ENCODE measurements at places on chromosomes 16 and 17.

GRCh38 chr16:78092758-78093157 lies 6.7 kb upstream of the WWOX start:
- DNase-seq: no peak

GRCh38 chr17:56699186-56699894 lies 105.8 kb downstream of the NOG start:
- no peak for DNase-seq

- no peak for DNase-seq
Measured at GRCh38 chr17:16328997-16329396, 24.3 kb downstream of the CENPV start.

DNA sequence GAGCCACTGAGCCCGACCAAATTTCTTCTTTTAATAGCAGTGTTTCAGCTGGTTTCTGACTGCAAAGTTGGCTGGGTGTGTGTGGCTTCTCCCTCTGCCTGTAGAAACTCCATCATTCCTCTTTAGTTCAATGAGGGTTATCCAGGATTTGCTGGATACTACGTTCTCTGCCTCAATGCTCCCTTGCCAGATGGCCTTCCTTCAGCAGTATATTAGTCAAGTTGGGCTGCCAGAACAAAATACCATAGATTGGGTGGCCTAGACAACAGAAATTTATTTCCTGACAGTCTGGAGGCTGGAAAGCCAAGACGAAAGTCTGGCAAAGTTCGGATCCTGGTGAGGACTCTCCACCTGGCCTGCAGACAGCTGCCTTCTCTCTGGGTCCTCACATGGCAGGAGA lies 103.7 kb downstream of the NOG start:
- no peak for DNase-seq

- no peak for DNase-seq
Measured at GRCh38 chr17:48001197-48001596, 30.3 kb downstream of the CDK5RAP3 start.

GRCh38 chr17:80938556-80938955 lies 53.1 kb upstream of the CHMP6 start:
- DNase-seq: no peak

All from activated CD8-positive, alpha-beta memory T cell treated with anti-CD3 and anti-CD28 coated beads for 24 hours (primary cell).